ENCODE measurements at places on chromosomes 12 and 14.

DNA sequence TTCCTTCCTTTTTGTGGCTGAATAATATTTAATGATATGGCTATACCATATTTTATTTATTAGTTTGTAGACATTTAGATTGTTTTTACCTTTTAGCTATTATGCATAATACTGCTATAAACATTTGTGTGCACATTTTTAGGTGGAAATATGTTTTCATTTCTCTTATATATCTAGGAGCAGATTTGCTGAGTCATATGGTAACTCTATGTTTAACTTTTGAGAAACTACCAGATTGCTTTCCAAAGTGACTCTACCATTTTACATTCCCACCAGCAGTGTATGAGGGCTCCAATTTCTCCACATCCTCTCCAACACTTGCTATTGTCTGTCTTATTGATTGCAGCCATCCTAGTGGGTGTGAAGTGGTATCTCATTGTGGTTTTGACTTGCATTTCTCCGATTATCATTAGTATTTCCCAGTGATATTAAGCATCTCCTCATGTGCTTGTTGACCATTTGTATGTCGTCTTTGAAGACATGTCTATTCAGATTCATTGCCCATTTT, 160.2 kb downstream of the KICS2 start:
- DNase-seq: no peak

DNA sequence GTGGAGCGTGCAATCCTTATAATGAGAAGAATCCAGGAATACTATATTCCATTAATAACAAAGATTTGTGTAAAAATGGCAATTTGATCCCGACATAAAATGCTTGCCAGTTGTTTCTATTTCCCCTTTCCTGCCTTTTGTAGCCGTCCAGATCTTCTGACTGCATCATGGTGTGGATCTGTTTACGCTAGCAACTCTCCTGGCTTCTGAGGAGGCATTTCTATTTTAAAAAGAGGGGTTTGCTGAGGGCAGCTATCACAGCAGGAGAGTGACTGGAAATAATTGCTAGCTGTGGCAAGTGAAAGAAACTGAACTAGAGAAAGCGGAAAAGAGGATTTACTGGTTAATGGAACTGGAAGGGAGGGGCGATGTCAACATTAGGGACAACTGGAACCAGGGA, 145.6 kb downstream of the ATP23 start:
- no peak for DNase-seq

DNA sequence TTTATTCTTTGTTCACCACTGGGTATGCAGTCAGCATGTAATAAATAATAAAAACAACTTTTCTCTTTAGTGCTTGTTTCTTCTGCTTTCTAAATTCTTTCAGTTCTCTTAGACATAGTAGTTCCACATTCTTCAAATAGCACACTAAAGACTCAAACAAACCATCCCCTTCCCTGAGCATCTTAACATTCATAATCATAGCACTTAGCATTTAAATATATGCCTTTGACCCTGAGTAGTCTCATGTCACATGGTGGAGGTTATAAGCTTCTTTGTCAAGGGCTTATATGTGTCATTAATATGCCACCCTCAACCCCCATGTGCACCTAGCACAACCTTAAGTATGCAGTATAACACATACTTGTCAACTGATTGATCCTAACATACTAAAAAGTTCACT, 212.7 kb downstream of the PHLDA1 start:
- no peak for DNase-seq

DNA sequence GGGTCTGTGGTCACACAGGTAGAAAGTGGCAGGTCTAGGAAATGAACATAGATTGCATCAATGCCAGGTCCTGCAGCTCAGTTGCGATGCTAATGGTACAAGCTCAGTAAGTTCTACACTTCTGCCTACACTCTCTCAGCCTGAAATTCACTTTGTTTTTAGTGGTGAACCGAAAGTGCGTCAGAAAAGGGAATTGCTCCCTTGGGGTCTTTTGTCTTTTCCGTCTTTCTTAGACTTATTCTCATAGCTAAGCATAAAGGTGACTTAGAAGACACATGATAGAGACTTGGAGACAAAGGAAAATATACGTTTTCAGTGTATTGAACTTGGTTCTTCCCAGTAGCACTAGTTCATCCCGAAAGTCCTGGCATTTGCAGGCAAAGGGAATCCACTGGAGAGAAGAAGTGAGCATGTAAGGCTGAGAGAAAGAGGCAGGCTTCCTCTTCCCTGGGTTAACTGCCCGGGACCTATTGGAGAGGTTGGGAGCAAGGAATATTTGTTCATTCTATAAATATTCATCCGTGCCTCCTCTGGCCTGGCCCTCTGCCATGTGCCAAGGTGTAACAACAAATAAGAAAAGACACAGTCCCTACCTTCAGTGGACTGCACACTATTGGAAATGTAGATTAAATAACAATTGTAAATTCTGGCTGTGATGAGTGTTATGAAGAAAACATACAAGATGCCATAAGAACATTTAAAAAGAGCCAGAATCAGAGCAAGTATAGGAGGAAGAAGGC, 785.8 kb downstream of the MED13L start:
- DNase-seq: no peak

DNA sequence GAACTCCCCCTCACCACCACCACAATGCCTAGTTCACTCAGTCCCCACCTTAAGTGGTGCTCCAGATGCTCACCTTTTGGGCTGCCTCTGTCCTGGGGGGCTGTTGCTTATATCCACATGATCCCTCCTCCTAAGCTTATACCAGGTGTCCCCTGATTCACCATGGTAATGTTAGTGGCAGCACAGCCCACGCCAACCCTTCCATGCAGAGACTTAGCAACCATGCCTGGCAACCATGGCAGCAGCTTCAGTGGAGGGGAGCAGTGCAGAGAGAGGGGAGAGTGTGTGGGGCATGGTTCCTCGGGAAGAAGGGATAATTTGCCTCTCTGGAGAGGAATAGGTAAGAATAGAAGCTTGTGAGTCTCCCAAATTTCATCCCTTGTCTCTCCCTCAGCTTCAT, 1.2 kb upstream of the DDN start:
- peak; percentile 64 for DNase-seq

DNA sequence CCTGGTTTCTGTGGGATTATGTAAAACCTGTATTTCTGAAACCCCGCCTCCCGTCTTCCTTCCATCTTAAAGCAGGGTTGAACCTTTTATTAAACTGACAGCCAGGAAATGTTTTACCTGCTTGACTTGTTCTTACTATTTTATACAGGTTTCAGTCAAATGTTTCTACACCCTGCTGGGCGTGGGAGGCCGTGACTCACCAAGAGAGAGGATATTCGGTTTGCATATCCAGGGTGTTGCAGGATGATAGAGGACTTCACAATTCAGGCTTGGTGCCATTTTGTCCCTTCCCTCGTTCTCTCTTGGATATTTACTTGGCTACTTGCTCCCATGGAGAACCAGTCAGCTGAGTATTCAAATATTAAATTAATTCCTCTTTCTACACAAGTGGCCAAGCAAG, 69.7 kb downstream of the ARF6 start:
- no peak for DNase-seq

- no peak for DNase-seq
These were observed 143.9 kb upstream of the HIF1A start for GRCh38 chr14:61551384-61551783.

GRCh38 chr12:50933459-50934124, 18.8 kb upstream of the HIGD1C start:
- no peak for DNase-seq

GRCh38 chr12:94174576-94174975, 26.2 kb downstream of the PLXNC1 start:
- DNase-seq: no peak

GRCh38 chr14:21040370-21040925, 1.7 kb upstream of the RNASE7 start:
- DNase-seq: no peak

DNA sequence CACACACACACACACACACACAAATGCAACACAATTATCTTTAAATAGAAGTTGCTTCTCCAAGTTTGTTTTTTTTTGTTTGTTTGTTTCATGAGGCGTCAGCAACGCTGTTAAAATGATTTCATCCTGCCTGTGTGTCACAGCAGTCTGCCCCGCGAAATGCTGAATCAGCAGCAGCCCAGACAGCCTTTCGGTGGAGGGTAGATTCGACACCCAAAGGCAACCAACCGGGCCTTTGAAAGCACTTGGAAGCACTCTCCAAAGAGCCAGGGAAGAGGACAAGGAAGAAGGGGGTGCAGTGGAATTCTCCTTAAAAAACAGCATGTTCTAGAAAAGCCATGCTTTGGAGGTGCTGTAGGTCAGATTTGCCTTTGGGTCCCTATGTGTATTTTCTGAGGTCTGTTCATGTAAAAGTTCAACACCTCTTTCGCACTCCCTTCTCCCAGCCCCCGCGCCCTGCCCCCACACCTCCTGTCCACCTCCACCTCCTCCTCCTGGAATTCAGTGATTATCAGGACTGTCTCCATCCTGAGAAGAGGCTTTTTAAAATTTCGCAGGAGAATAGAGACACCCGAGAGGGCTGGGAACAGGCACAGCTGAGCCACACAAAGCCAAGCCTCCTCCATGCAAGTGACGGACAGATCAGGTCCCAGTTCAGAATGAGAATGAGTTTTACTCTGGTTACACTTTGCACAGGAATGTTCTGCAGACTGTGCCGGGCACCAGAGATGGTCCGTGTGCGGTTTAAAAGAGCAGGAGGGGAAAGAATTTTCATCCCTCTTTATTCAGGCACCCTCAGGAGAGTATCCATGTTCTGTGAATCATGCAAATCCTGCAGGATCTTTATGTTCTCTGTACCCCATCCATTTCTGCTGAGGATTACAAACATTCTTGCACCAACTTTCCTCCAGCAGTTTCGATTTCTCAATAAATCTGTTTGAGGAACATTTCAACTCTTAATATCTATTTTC, 177.9 kb downstream of the ETV6 start:
- peak; percentile 75 for DNase-seq

DNA sequence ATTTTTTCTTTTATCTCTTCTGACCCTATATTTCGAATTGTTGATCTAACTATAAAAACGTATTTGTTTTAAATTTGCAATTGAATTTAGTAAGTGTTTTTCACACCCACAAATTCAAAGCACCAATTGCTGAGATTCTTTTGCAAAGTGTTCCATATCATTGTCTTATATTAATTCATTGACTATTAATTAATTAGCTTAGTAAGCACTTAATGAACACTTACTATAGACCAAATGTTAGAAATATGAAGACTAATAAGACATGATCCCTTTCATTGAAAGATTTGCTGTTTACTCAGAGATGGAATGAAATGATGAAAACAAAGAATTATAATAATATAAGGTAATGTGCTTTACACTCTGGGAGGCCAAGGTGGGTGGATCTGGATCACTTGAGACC, 14.2 kb downstream of the ANO4 start:
- no peak for DNase-seq

DNA sequence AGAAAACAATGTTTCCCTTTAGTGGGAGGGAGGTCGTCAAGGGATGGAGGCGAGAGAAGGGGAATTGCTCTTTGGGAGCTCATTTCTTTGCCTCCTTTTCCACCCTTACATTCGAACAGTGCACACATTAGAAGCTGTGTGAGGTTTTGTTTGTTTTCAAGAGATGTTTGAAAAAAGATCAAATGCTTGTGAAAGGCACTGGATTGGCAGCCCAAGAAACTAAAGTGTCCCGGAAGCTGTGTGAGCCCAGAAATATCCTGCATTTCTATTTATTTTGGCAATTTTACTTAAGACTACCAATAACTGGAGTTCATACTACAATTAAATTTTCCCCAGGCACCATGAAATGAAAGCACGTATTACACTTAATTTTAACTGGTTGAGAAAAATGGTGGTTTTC, 67.0 kb downstream of the IGF1 start:
- DNase-seq: no peak

DNA sequence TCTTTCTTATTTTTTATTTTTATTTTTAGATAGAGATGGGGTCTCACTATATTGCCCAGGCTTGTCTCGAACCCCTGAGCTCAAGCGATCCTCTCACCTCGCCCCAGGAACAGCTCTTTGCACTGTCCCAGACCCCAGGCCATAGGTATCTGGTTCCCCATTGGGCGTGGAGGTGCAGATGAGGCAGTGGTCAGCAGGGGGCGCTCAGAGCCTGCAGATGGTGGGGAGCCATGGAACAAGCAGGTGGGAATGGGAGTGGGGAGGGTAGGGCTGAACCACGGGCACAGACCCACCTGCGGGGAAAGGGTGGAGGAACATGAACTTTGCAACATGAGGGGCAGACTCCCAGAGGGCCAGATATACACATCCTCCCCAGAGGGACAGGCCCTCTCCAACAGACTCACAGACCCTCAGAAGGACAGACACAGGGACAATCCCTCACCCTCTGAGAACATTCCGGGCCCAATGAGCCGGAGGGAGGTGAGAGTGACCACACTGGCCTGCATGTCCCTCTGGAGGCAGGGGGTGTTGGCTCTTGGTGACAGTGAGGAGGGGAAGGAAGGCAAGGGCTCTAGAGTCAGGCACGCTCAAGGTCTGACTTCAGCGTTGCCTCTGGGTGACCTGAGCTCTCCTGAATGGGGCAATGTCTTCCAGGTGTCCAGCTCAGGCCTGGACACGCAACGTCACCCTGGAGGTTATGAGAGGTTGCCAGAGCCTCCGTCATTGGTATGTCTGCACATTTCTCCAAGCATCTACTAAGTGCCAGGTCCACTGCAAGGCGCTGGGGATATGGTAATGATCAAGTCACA, 34.9 kb downstream of the KRT80 start:
- peak; percentile 70 for DNase-seq

GRCh38 chr12:6181166-6181565, 19.0 kb upstream of the CD9 start:
- DNase-seq: no peak

DNA sequence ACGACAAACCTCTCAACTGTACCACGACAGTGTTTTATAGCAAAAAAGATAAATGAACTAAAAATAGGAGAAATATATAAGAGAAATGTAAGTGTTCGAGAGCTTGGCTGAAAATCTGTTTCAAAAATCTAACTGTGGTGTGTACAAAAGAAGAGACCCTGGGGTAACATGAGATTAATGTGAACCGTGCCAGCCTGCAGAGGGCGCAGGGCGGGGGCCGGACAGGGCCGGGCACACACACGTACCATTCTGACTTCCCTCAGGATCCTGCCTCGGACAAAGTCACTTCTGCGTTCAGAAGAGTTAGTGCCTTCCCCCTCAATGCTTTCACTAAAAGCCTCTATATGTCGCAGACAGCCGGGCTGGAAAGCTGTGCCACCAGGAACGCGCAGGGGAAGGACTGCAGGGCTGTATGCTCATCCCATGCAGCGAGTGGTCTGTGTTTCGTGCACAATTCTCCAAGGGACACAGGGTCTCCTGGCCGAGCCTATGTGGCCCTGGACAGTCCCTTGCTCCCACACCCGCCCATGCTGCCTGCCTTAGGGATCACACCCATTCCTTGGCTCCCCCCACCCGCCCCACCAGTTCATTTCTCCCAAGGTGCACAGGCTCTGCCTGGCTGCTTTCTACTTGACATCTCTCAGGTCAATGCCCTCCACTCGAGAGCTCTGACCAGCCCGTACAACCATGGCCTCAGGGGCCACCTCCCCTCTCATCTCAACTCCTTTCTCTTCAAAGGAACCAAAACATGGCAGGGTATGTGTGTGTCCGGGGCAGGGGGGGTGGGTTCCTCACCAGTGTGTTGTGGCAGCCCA, 8.5 kb downstream of the CDCA4 start:
- DNase-seq: no peak

- DNase-seq: peak; percentile 67
These were observed 38.2 kb upstream of the TMEM263 start for GRCh38 chr12:106917503-106917902.
